ENCODE measurements at places on chromosomes 13 and 19.

GRCh38 chr13:44436589-44437337 is 63.1 kb downstream of the SERP2 start:
- DNase-seq: peak; percentile 95

DNA sequence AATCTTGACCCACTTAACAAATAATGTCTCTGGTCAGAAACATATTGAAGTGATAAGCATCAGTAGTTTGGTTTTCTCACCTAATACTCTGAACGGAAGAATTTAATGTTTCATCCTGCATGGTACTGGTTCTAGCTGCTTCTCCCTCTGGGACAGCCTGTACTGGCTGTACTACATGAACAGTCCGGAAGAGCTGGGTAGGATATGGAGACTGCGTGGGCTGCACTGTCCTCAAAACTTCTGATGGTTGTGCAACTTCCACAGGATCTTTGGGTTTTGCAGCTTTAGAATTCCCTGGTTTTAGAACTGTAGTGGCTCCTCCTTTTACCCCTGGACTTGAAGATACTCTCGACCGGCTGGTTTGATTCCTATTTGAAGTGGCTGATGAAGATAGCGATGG is 78.3 kb downstream of the ELF1 start:
- no peak for DNase-seq

- no peak for DNase-seq
These were observed 283.1 kb downstream of the DCT start for GRCh38 chr13:94196413-94196812.

- no peak for DNase-seq
These were observed 21.4 kb upstream of the IPO5 start for GRCh38 chr13:97932036-97932435.

DNA sequence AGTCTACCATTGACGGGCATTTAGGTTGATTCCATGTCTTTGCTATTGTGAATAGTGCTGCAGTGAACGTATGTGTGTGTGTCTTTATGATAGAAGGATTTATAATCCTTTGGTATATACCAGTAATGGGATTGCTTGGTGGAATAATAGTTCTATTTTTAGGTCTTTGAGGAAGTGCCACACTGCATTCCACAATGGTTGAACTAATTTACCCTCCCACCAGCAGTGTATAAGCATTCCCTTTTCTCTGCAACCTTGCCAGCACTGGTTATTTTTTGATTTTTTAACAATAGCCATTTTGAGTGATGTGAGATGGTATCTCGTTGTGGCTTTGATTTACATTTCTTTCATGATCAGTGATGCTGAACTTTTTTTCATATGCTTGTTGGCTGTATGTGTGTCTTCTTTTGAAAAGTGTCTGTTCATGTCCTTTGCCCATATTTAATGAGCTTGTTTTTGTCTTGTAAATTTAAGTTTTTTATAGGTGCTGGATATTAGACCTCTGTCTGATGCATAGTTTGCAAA is 37.5 kb downstream of the RFC3 start:
- no peak for DNase-seq

GRCh38 chr13:94657167-94657566 is 55.2 kb downstream of the SOX21 start:
- no peak for DNase-seq

GRCh38 chr13:39037410-39037879 is 444 bp downstream of the PROSER1 start:
- no peak for DNase-seq

DNA sequence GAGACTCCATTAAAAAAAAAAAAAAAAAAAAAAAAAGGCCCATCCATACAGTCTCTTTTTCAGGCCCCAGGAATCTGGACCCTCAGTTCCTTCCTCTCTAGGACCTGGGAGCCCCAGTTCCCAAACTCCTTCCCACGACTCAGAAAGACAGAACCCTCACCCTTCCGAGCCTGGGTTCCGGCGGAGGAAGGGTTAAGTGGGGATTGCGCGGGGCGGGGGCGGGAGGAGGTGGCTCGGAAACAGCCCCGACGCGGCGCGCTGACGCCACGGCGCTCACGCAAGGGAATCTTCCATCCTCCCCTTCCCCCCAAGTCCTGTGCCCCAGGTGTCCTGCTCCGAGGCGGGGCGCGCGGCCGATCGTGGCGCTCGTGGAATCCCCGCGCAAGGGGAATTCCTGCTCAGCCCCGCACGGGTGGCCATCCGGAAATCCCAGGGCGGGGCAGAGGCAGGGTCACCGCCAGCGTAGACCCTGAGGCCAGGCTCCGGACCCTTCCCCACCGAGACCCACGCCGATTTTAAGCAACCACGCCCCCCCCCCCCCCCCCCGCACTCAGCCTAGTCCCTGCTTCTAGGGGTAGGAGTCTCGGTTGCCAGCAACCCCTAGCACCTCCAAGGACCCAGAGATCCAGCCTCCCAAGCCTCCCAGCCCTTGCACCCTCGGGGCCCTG is 659 bp downstream of the NFKBID start:
- peak; percentile 93 for DNase-seq

DNA sequence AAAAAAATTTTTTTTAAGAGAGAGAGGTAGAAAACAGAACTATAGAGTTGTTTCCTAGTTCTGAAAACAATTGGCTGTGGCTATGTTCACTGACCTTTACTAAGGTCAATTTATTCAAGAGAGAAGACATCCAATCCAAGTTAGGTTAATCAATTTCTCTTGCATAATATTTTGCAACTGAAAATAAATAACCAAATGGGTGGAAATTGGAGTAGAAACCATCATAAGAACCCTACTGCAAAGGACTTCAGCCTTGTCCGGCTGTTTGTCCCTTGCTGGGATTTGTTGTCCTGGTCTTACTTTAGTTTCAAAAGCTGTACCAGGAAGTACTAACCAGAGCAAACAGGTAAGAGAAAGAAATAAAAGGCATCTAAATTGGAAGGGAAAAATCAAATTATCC is 23.3 kb upstream of the ZC3H13 start:
- no peak for DNase-seq
